AG04449 (cell line): ENCODE measurements at places on chromosomes 11 and 22.

DNA sequence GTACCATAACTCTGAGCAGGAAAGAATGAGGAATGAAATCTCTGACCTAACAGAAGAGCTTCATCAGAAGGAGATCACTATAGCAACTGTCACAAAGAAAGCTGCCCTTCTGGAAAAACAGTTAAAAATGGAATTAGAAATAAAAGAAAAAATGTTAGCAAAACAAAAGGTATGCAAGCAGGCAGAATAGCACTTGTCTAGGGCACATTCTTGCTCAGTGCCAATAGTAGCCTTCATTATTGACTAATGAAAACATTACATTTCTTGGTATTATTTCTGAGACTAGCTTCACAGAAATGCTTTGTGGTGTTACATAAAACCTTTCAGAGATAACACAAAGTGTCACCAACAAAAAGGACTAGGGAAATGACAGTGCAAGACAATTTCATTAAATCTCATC, 63.9 kb downstream of the DEUP1 start:
- no peak for DNase-seq

- DNase-seq = no peak
Observed at GRCh38 chr11:58880166-58880565, 35.7 kb upstream of the GLYATL2 start.

- DNase-seq = no peak
Observed at GRCh38 chr22:47022475-47022874, 260.0 kb downstream of the TBC1D22A start.

- DNase-seq = no peak
Observed at GRCh38 chr22:22169923-22170322, 74.7 kb upstream of the VPREB1 start.

DNA sequence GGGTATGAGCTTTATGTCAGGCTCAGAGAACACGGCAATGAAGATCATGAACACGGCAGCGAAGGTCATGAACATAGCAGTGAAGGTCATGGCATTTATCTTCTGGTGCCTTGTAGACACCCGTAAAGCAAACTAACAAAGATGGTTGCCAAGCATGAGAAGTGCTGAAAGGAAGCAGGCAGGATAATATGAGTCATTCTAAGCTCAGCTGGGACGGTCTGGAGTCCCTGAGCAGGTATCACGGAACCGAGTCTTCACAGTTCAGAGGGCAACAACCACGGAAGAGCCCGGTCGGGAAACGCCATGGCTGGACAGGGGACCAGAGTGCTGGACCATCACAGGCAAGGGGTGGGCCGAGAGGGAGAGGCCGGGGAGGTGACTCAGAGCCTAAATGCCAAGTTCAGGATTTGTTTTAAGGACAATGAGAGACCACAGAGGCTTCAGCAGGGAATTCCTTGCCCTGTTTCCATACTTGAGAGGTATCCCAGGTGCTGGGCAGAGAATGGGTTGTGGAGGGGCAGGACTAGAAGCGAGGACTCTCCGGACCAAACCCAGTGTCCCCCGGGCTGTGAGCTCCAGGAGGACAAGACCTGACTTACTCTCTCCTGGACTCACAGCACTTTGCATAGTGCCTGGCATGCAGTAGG, 13.1 kb upstream of the MS4A10 start:
- no peak for DNase-seq

DNA sequence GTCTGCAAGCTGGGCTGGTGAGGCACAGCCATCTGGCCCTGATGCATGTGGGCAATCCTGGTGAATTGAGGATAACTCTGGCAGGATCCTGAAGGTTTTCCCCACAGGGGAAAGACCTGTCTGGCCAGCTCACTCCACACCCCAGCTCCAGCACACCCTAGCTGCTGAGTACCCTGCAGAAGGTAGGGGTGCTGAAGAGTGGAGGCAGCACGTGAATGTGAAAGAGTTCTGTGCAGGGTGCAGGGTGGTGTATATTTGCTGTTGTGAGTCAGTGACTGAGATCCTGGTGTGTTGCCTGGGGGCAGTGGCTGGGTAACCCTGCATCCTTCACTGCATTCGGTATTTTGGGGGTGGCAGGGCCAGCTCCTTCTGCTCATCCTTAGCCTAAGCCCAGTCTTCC, 22.4 kb downstream of the DGAT2 start:
- DNase-seq = no peak

DNA sequence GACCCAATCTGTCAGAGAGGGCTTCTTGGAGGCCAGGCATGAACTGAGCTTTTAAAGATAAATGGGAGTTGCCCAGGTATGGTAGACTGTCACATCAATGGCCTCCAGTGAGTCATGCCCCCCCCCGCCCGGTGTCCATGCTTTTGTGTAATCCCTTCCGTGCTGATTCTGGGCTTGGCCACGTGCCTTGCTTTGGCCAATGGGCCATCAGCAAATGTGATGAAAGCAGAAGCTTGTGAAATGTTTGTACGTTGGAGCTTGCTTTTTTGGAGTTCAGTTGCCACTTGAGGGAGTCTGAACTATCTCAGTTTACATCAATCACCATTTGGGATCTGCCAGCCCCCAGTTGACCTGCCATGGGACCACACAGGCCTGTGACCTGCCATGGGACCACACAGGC, 4.3 kb upstream of the THY1 start:
- no peak for DNase-seq

DNA sequence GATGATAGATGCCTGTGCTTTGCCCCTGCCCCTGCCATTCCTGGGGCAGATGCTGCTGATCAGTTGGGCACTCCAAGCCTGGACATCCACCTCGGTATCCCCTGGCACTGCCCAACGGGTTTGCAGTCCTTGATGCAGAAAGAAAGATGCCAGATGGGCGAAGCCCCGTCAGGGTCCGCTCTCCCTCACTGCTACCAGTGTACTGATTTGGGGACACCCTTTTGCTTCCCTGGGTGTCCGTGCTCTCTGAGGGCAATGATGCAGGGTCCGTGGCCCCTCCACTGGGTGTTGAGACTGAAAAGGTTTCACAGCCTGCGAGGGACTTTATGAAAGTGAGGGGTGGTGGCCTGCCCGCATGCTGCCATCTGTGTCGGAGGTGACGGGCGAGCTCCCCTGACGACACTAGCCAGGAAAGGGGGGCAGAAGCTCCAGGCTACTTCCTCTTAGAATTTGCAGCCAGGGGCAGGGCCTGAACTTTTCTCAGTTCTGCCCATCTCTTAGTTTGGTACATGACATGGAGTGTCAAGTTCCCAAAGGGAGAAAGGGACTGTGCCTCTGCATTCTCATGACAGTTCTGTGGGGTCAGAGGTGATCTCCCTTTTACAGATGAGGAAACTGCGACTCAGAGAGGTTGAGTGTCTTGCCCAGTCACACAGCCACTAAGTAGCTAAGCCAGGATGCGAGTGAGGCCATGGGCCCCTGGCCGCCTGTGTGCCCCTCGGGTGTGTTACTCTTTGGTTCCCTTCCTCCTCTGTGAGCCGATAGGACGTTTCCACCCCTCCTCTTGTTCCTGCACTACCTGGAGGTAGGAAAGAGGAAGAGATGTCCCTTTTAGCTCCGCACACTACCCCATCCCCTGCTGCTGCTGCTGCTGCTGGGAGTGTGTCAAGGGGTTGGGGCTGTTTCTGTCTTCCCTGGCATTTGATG, 96.6 kb downstream of the BCR start:
- no peak for DNase-seq
